ENCODE measurements at places on chromosomes 3 and 15.

DNA sequence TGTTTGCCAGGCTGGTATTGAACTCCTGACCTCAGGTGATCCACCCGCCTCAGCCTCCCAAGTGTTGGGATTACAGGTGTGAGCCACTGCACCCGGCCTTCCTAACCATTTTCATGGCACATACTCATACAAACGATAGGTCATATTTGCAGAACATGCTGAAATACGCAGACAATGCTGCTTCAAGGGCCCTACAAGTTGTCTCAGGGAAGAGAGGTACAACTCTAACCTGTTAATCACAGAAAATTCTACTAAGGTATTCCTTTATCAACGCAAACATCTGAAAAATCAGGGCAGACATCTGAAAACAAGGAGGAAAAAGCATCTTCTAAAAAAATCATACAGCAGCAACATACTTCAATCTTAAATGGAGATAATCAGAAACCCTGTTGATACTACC, 39.9 kb downstream of the RAF1 start:
- DNase-seq, result no peak

GRCh38 chr3:194782698-194783404, 97.2 kb downstream of the FAM43A start:
- DNase-seq, result no peak

- DNase-seq, result no peak
Measured at GRCh38 chr3:180229113-180229512, 192.4 kb upstream of the PEX5L start.

DNA sequence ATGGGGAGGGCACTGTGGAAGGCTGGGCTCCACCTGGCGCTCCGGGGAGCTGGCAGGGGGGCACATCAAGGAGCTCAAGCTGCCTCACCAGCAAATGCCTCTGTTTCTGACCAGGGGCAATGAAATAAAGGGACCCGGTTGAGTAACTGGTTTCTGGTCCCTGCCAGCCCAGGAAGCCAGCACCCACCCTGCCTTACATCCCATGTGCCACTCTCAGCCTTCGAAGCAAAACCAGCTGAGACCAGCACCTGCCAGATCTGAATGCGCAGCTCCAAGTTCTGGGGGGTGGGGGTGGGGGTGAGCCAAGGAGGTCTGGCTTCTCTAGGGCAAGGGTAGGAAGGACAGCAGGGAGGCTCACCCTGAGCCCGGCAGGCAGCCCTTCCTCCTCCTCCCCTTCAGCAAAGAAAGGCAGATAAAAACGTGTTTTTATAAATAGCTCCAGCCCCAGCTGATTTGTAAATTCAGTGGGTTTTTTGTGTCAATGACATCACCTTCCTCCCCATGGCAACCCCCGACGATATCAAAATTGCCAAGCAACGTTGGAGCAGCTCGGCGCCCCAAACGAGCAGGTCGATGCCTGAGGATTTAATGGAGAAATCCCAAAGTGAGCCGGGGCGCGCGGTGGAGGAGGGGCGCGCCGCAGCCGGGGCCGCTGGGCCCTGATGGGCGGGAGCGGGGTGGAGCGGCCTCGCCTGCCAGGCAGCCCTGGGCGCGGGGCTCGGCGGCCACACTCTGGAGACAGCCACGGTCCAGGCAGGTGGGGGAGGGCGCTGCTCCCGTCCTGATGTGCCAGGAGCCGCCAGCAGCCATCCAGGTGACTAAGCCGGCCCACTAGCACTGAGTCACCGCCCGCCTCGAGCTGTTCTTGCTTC, at the start of gene PAK6:
TSS of gene PAK6 (plus strand) at position 532 of the 872 bp plus-strand sequence. CDS start 25,723 bp downstream, outside the sequence.
- no peak for DNase-seq

- DNase-seq, result no peak
Measured at GRCh38 chr3:29887451-29887850, 606.6 kb downstream of the RBMS3 start.

DNA sequence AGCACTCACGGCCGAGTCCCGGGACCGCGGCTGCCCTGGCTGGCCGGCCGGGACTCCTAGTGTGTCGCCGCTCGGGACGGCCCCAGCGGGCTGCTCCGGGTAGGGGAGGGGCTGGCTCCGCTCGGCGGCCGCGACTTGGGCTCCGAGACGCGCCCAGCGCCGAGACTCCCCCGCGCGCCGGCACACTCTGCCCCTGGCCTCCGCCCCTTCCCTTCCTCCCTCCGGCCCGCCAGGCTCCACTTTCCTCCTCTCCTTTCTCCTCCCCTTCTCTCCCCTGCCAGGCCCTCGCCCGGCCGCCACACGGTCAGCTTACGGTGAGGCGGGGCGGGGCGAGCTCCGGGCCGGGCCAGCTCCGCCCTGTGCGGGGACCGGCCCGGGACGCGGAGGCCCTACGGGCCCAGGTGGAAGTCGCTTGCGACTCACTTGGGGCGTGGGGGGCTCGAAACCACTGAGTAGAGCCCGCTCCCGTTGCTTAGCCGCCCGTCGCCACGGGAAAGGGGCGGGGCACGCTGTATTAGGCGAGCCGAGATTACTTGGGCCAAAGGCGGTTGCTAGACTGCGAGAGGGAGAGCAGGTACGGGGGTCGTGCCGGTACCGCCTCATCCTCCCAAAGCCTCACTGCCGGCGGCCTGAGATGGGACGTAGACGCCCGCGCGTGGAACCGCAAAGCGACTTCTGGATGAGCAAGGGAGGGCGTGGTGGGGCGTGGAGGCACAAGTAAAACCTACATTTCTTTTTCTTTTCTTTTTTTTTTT, at the start of gene ITGB5:
TSS of gene ITGB5 (minus strand) at position 189 of the 755 bp plus-strand sequence. CDS start 365 bp downstream, outside the sequence.
- DNase-seq, result no peak

GRCh38 chr3:72009851-72010443, 225.0 kb upstream of the PROK2 start:
- no peak for DNase-seq

DNA sequence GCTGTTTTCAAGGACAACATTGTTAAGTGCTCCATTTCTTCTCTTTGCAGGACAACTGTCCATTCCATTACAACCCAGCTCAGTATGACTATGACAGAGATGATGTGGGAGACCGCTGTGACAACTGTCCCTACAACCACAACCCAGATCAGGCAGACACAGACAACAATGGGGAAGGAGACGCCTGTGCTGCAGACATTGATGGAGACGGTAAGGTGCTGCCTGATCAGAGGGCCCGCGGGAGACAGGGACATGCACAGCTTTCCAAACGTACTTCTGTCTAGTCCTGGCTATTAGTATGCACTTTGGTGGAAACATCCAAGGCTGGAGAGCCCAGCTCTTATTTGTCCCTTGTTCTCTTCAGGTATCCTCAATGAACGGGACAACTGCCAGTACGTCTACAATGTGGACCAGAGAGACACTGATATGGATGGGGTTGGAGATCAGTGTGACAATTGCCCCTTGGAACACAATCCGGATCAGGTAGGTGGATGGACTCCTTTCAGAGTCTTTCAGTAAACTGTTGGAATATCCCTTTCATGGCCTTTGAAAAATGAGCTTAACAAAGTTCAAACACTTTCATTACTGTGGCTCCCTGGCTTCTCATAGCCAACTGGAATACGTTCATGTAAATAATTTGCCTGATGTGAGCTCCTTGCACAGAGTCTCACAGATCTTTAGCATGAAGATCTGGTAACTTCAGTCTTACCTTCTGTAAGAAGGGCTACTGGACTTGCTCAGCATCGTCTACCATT, 10.4 kb downstream of the THBS1 start:
- DNase-seq, result no peak

GRCh38 chr3:121681792-121682191, 21.1 kb upstream of the HCLS1 start:
- no peak for DNase-seq

DNA sequence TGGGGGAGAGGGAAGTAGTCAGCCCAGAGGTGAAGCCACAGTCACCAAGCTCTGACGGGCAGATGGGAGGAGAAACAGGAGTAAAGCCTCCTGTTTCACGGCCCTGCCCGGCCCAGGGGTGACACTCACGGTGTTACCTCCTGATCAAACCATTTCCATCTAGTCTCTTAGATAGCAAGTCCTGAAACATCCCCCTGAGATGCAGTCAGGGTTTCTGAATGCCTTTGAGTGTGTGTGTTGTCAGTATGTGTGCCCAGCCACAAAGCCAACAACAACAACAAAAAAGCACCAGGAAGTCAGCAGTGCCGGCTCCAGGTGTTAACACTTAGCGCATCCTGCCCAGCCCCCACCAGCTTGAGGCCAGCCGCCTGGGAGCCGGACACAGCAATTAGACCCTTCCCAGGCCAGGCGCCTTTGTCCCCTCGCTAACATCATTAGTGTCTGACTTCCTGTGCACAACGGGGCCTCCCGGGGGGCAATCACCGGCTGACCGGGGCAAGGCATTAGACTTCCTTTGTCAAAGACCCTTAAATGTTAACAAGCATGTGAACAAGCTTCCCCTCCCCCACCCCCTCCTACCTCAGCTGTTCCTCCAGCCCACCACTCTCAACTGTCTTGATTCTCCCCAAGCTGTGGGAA, 34.5 kb downstream of the IL17RD start:
- no peak for DNase-seq

DNA sequence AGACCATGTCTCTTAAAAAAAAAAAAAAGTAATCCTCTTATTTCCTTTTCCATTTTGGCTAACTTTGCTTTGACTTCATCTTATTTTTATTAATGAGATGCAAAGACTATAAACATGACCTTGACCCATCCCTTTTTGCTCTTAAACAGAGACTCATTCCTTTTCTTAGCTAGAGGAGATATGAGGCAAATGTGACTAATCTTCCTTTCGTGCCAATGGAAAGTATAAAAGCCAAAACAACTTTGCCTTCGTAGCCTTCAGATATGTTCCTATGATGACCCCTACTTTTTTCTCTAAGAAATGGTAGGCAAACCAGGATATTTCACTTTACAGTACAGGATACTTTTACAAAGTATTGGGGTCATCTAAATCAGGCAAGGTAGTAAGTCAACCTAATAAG, 36.9 kb upstream of the GOLGB1 start:
- no peak for DNase-seq
